Dermis blood vessel endothelial cell (primary cell): ENCODE measurements at places on chromosomes 1 and 21.

GRCh38 chr1:167339405-167339804, 118.7 kb downstream of the POU2F1 start:
- DNase-seq = no peak

DNA sequence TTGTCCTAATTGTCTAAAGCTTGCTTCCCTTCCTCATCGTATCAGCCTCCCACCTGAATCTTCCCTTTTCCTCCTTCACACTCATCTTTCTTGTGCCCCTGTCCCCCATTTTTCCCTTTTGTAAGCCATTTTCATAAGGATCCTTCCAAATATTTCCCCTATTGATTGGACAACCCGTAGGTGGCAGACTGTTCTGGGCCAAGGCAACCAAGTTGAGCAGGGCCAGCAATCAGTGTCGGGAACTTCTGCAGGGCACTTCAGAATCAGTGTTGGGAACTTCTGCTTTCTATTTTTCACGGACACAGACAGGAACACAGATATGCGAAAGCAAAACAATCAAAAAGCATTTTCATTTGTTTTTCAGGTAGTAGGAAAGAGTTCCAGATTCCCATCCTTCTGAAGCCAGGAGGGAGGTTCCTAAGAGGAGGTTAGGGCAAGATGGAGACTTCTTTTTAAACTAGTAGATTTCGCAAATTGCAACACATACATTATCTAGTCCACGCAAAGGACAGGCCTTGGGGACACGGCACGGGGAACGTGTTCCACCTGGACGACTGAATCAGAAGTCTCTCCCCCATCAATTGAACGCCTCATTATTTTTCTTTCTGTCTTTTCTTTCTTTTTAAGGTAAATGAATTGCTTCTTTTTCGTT, 691 bp upstream of the MPZL1 start:
- peak; percentile 77 for DNase-seq

DNA sequence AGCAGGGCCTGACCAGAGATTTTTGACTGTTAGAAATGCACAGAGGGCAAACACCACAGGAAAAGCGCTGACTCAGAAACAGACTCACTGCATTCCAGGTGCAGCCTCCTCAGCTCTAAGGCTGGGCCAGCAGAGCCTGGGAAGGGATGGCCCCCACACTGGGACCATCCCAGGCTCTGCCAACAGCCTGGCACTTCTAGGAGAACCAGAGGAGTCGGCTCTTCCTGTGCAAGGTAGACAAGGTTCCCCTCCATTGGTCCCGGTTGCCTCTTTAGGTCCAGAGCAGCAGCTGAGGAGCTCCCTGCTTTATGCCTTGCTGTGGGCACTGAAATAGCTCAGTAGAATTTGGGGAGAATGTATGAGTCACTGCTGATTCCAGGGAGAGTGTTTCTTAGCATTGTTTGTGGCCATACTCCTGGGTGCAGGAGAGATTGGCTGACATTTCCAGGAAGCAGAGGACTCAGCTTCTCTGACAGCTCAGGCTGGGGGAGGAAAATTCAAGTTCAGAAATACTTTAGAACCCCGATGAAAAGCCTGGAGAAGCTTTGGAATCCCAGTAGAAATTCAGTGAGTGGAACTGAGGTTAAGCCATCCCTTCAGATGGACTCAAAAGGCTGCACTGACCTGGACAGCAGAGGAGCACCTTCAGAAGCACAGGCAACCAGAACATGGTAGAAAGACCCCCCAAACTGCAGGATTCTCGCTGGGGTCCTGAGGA, 19.7 kb downstream of the PRAMEF1 start:
- no peak for DNase-seq

DNA sequence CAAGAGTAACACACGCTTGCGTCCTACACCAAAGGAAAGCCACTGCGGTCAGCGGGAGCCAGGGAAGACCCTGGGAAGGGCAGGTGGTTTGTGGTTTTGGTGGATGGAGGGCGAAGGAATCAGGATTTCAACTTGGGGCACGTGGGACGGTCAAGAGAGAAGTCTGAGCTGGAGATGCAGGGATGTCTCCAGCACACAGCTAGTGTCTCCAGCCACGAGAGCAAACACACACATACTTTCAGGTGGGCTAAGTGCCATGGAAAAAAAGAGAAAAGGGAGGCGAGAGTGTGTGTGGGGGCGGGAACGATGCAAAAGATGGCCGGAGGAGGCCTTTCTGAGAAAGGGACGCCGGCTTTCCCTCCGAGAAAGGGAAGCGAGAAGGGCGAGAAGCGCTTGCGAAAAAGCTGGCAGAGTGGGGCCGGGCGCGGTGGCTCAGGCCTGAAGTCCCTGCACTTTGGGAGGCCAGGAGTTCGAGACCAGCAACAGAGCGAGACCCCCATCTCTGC, 1.4 kb upstream of the SRRM1 start:
- peak; percentile 33 for DNase-seq

GRCh38 chr1:190711069-190711468, 233.4 kb upstream of the BRINP3 start:
- DNase-seq = no peak

- DNase-seq = no peak
These were observed 183.0 kb downstream of the APP start for GRCh38 chr21:25987531-25987930.

DNA sequence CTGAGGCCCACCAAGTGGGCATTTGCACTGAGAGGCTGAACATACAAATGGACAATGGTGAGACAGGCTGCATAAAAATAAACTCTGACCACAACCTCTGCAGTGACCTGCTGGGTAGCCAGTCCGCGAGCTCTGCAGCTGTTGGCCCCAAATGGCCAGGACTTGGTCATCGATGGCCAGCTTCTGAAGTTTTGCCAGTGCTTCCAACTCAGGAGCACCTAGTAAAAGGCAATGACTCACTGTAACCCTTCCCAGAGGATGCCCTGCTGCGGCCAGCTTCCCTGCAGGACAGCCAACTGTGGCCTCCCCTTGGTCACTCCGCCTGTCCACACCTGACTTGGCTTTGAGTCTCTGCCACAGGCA, 185.4 kb downstream of the DYRK1A start:
- no peak for DNase-seq

- DNase-seq = peak; percentile 80
These were observed 404.8 kb downstream of the HLX start for GRCh38 chr1:221284028-221284427.

GRCh38 chr21:28069450-28069923, 923.2 kb downstream of the LTN1 start:
- DNase-seq = no peak

DNA sequence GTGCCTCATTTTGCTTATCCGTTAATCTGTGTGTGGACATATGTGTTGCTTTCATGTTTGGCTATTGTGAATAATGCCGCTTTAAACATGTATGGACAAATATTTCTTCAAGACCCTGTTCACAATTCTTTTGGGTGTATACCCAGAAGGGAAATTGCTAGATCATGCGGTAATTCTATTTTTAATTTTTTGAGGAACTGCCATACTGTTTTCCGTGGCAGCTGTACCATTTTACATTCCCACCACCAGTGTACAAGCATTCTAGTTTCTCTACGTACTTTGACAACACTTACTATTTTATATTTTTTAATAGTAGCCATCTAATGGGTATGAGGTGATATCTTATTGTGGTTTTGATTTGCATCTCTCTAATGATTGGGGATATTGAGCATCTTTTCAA, 7.1 kb upstream of the NID1 start:
- DNase-seq = no peak
